Endothelial cell (in vitro differentiated cells): ENCODE measurements at places on chromosomes 12 and 14. TPM values are rescaled to one million over a fixed set of nuclear protein-coding genes. Genes with fewer than 3 reads are reported as not detected.

GRCh38 chr12:25384038-25384892 is 133.5 kb upstream of the KRAS start:
- DNase-seq, result no peak
- H3K4me3 ChIP-seq, result peak overlapping the region; percentile 96
- H3K27ac ChIP-seq, result peak overlapping the region; percentile 100
- H3K36me3 ChIP-seq, result peaks cover 5% of the 10 kb centered on the region

GRCh38 chr12:30694412-30695198 is 1.1 kb downstream of the IPO8 start:
- no peaks in the 10 kb centered on the region for H3K36me3 ChIP-seq
- peaks cover 22% of the 10 kb centered on the region for H3K4me1 ChIP-seq
- H3K27ac ChIP-seq, result peak overlapping the region; percentile 77
- peak; percentile 50 for DNase-seq
- peaks cover 7% of the 10 kb centered on the region for H3K27me3 ChIP-seq

DNA sequence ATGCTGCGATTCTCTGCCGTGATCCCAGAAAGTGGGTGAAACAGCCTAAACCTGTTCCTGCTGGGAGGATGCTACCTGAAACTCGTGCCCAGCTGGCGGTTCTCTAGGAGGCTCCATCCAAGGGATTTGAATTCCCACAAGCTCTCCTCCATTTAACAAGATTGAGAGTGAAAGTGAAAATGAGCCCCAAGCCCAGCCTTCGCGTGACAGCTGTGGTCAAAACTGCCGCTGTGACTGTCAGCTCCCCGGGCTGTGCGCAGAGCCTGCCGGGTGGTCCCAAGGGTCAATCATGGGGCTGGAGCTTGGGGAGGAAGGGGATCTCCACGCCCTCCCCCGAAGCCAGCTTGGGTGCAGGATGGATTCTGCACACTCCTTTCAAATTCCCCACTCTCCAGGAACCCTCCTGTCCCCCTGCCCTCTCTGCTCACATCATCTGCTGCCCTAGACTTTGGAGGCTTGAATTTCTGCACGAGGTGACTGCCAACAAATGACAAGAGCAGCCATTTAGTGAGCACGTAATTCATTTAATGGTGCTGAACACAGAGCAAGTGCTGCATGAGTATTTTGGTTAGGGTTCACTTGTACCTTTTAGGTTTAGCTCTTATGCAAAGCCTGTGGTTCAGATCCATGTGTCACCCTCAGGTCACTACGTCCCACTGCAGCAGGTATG is 5.3 kb downstream of the ASB2 start:
- no peaks in the 10 kb centered on the region for H3K36me3 ChIP-seq
- no peak overlapping the region for H3K27ac ChIP-seq
- H3K27me3 ChIP-seq, result peaks cover 3% of the 10 kb centered on the region
- no peaks in the 10 kb centered on the region for H3K4me1 ChIP-seq
- DNase-seq, result no peak

GRCh38 chr14:19895282-19895681 is 20.3 kb downstream of the OR4K2 start:
- H3K27ac ChIP-seq, result no peak overlapping the region
- no peak for DNase-seq
- H3K27me3 ChIP-seq, result peaks cover 26% of the 10 kb centered on the region
- H3K4me3 ChIP-seq, result no peak overlapping the region

DNA sequence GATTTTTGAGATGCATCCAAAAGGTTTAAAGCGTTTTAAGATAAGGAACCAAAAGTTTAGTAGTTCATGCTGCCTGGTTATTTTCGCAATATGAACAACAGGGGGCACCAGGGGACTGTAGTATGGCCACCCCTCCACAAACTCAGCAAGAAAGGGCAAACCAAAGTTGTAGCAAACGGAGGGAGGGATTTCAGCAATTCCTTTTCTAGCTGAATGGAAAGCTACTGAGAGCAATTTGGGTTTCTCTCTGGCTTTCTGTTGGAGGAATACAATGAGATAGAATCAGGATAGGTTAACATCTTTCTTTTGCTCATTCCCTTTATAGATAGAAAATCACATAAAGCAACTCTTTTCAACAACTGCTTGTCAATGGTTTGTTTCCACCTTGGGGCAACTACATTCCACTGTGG is 62.5 kb downstream of the DRAM1 start:
- H3K4me3 ChIP-seq, result no peak overlapping the region
- DNase-seq, result peak; percentile 59
- H3K4me1 ChIP-seq, result no peaks in the 10 kb centered on the region
- H3K27ac ChIP-seq, result no peak overlapping the region
- no peaks in the 10 kb centered on the region for H3K36me3 ChIP-seq

- no peak overlapping the region for H3K27ac ChIP-seq
- no peak for DNase-seq
- H3K36me3 ChIP-seq, result no peaks in the 10 kb centered on the region
- H3K4me1 ChIP-seq, result no peaks in the 10 kb centered on the region
- no peak overlapping the region for H3K4me3 ChIP-seq
- peaks cover 2% of the 10 kb centered on the region for H3K27me3 ChIP-seq
These were observed 282.4 kb downstream of the FOXN3 start for GRCh38 chr14:89134640-89135039.

DNA sequence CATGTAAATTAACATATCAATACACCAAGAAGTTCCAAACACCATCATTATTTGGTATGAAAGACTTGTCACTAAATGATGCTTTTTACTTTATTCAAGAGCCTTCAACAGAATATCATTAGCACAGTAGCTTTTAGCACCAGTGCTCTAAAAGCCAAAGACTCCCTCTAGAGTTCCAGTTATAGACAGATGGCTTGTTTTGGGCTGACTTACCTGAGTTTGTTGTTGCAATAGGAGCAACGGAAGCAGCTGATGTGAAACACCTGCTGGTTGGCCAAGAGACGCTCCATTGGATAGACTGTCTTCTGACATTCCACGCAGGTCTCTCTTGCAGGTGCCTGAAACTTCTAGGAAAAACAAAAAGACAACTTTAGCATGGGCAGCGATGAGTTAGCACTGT is 14.5 kb upstream of the CERS5 start:
- no peaks in the 10 kb centered on the region for H3K27me3 ChIP-seq
- H3K4me3 ChIP-seq, result no peak overlapping the region
- H3K27ac ChIP-seq, result no peak overlapping the region
- peaks cover 20% of the 10 kb centered on the region for H3K4me1 ChIP-seq
- no peak for DNase-seq
- H3K36me3 ChIP-seq, result no peaks in the 10 kb centered on the region

Gene ARMH4
- total RNA-seq, result 10.5 TPM

DNA sequence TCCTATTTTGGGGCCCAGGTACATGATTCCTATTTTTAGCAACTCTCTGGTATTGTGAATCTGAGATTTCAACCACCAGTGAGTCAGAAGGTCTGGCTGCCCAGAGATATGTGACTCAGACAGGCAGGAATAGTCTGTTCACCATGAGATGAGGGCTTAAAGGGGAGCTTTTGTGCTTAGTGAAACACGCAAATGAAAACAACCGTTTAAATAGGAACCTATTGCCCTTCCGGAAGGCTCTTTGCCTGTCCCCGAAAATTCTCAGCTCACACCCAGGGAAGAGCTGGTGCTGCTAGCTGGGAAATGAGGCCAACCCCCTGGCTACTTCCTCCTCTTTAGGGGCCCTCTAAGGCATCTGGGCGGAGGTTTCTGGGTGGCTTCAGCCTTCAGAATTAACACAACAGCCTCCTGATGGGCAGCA is 283.6 kb downstream of the CACNA1C start:
- no peak overlapping the region for H3K27ac ChIP-seq
- no peak for DNase-seq
- no peak overlapping the region for H3K4me3 ChIP-seq
- no peaks in the 10 kb centered on the region for H3K36me3 ChIP-seq
- peaks cover 28% of the 10 kb centered on the region for H3K4me1 ChIP-seq

Gene AQP5
- 0.26 TPM for total RNA-seq
